Left renal pelvis (tissue), 4 donors: ENCODE measurements at places on chromosomes 1 and 21. TPM values are rescaled to one million over a fixed set of nuclear protein-coding genes. Genes with fewer than 3 reads are reported as not detected.

GOLT1A gene
- 4.7 TPM for polyA plus RNA-seq

CFHR5 gene
- not detected for polyA plus RNA-seq

DIO1 gene
- 0.50 TPM for polyA plus RNA-seq

FMO1 gene
- 182 TPM for polyA plus RNA-seq

ADGRB2 gene
- polyA plus RNA-seq, result 14.2 TPM

C1orf87 gene
- polyA plus RNA-seq, result 0.50 TPM

RIPPLY3 gene
- polyA plus RNA-seq, result 2.8 TPM

APCS gene
- not detected for polyA plus RNA-seq

KCNJ15 gene
- 236 TPM for polyA plus RNA-seq

FCRL1 gene
- not detected for polyA plus RNA-seq

VTCN1 gene
- polyA plus RNA-seq, result 17.9 TPM

LCE1E gene
- not detected for polyA plus RNA-seq

C1orf232 gene
- polyA plus RNA-seq, result not detected

SUSD4 gene
- 19.7 TPM for polyA plus RNA-seq

DISC1 gene
- 5.9 TPM for polyA plus RNA-seq

SH2D1B gene
- 0.19 TPM for polyA plus RNA-seq

CNR2 gene
- 0.07 TPM for polyA plus RNA-seq

PSEN2 gene
- polyA plus RNA-seq, result 8.9 TPM

SLC25A33 gene
- polyA plus RNA-seq, result 4.6 TPM

TACSTD2 gene
- polyA plus RNA-seq, result 0.74 TPM
